ENCODE measurements at places on chromosomes 11 and 22. TPM values are rescaled to one million over a fixed set of nuclear protein-coding genes. Genes with fewer than 3 reads are reported as not detected.
A peak's percentile ranks its signal among the peaks of the same experiment; 100 is the strongest.

Gene FBXO7
- total RNA-seq: 79.0 TPM

Gene SMIM38
- total RNA-seq: 0.11 TPM

Gene ABCC8
- not detected for total RNA-seq

Gene MS4A3
- total RNA-seq: not detected

Gene OR51E2
- not detected for total RNA-seq

Gene UBQLN3
- total RNA-seq: not detected

Gene CACNA1I
- total RNA-seq: 13.7 TPM

Gene OR51B4
- total RNA-seq: not detected

Gene CHRM1
- total RNA-seq: not detected

GRCh38 chr22:44452531-44453420, 45.3 kb downstream of the RTL6 start:
- DNase-seq: peak; percentile 29

GRCh38 chr11:2303627-2304505, 2.1 kb downstream of the TSPAN32 start:
- DNase-seq: no peak

GRCh38 chr22:43814264-43814663, 2.2 kb upstream of the EFCAB6 start:
- DNase-seq: no peak

DNA sequence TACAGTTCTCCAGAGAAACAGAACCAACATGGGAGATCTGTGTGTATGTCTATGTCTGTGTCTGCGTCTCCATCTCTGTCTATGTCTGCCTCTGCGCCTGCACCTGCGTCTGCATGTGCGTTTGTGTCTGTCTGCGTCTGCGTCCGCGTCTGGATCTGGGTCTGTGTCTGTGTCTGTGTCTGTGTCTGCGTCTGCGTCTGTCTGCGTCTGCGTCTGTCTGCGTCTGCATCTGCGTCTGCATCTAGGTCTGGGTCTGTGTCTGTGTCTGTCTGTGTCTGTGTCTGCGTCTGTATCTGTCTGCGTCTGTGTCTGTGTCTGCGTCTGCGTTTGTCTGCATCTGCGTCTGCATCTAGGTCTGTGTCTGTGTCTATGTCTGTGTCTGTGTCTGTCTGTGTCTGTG, 88.4 kb upstream of the SLC22A12 start:
- no peak for DNase-seq

GRCh38 chr11:69703453-69703767, 412 bp downstream of the FGF19 start:
- no peak for DNase-seq

DNA sequence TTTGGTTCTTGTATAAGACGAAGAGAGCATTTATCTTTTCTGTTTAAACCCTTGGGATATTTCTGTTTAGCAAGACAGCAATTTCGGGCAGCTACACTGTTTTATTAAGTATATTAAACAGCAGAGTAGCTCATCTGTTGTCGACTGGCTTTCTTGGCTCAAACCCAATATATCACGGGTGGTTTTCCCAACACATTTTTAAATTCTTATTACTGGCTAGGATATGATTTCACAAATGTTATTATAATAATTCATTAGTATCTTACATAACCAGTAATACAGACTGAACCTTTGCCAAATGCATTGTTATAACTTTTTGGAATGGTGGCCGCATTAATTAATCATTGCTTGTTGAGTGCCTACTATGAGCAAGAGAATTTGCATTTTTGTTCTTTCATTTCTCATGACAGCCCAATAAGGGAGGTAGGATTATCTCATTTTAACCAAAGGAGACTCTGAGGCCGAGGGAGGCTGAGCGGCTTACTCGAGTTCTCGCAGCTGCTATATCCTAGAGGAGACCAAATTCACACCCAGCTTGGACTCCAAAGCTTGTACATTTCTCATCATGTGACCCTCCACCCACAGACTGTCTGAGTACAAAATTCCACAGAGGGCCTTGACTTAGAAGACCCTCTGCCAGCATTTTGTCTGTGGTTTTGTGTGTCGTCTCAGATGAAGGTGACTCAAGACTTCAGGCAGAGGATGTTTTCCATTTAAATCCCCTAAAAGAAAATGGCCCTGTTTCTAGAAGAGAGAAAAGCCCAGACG, 304.9 kb downstream of the NTM start:
- no peak for DNase-seq

DNA sequence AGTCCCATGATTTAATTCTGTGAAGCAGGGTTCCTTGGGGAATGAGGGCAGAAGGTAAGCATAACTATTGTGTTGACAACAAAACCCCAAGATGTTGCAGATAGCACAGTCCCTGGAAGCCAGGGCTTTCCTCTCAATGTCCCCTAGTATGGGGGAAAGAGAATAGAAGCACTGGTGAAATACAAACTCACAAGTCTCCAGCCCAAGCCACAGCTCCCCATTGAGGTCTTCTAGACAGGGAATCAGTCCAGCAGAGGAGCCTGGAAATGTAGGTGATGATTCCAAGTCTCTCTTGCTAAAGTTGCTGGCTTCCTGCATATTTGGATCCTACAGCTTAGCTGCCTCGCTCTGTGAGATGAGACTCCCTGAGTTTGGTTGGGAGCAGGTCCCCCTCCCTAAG, 31.7 kb upstream of the DRD2 start:
- DNase-seq: no peak

DNA sequence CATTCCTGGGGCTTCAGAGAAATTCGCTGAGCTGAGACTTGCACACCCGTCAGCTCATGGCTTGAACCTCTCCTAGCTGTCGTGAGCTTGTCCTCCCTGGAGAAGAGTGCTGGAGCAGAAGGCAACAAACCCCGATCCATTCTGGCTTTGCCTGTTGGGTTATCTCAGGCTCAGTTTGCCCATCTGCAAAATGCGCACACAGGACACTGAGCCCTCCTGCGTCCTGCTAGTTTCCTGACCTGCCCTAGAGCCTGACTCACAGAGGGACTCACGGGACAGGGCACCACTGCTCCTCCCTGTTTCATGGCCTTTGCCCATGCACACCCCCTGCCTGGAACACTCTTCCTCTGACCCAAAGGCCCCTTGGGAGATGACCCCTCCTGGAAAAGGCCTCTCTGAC, 365.0 kb downstream of the MN1 start:
- peak; percentile 49 for DNase-seq

- peak; percentile 46 for DNase-seq
Observed at GRCh38 chr11:132330515-132330914, 960.1 kb downstream of the NTM start.

DNA sequence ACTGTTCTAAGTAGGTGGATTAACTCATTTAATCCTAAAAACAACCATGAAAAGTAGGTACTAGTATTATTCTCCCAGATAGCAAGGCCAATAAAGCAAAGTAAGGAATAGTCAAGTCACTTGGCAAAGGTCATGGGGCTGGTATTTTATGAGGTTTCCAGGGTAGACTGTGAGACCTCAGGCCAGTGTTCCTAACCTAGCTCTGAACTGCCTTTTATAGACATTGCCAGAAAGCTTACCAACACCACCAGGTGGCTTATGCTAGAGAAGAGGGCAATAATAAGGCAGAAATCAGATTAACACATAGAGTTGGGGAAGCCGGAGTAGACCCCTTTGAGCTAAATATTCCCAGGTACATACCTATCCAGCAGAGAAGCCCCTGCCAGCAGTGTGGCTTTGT, 490.9 kb upstream of the TENM4 start:
- DNase-seq: no peak

- no peak for DNase-seq
Observed at GRCh38 chr11:58867556-58867955, 23.1 kb upstream of the GLYATL2 start.

DNA sequence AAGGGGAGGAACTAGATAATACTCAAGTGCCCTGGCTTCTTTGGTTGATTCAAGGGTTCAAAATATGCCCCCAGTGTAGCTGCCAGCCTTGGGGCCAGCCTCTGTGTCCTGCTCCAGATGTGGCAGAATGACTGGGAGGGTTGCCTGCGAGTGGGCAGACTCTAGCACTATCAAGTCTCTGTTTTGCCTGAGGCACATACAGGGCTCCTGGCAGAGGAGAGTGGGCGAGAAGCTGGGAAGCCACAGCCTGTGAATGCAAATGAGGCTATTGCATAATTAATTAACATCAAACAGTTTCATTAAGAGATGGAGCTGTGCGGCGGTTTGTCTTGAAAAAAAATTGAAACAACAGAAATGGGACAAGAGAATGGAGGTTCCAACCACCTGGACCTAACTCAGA, 50.8 kb downstream of the BUD13 start:
- no peak for DNase-seq

GRCh38 chr11:101030692-101031091, 98.9 kb downstream of the PGR start:
- DNase-seq: no peak

DNA sequence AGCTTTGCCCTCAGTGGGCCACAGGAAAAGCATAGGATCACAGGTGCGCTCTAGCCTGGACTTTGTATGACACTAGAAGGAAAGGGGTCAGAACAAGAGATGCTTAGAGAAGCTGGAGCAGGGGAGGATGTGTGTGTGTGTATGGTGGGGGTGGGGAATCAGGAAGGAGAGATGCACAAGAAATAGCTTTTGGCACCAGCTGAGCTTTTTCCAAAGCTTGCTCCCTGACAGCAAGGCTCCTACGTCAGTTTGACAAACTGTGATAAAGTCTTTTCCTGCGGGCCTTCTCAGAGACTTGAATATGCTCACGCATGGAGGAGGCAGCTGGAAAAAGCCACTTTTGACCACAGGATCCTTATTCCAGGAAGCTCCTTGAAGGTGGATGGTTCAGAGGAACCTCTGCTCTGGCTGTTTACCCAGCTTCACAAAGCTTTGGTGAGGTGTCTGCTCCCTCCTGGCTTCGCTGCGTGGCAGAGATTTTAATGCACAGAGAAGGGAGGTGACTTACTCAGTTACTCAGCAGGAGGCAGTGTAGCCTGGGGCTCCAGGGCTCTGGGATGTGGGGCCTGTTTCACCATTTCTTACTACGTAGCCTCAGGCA, 3.9 kb downstream of the CDC42EP1 start:
- no peak for DNase-seq

DNA sequence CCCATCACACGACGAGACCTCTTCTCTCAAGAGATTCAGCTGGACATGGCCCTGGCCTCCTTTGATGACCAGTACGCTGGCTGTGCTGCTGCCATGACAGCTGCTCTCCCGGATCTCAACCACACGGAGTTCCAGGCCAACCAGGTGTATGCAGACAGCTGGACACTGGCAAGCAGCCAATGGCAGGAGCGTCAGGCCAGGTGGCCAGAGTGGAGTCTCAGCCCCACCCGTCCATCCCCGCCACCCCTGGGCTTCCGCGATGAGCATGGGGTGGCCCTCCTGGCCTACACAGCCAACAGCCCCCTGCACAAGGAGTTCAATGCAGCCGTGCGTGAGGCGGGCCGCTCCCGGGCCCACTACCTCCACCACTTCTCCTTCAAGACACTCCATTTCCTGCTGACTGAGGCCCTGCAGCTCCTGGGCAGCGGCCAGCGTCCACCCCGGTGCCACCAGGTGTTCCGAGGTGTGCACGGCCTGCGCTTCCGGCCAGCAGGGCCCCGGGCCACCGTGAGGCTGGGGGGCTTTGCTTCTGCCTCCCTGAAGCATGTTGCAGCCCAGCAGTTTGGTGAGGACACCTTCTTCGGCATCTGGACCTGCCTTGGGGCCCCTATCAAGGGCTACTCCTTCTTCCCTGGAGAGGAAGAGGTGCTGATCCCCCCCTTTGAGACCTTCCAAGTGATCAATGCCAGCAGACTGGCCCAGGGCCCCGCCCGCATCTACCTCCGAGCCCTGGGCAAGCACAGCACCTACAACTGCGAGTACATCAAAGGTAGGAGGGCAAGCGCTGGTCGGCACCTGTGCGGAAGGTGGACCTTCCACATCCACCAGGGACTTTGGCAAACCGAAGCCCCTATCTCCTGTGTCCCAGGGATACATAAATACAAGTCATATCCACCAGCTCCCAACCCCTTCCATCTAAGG, 11.3 kb downstream of the CHRNA10 start:
- no peak for DNase-seq

GRCh38 chr11:124843616-124843910, 21.7 kb upstream of the ROBO3 start:
- DNase-seq: no peak

DNA sequence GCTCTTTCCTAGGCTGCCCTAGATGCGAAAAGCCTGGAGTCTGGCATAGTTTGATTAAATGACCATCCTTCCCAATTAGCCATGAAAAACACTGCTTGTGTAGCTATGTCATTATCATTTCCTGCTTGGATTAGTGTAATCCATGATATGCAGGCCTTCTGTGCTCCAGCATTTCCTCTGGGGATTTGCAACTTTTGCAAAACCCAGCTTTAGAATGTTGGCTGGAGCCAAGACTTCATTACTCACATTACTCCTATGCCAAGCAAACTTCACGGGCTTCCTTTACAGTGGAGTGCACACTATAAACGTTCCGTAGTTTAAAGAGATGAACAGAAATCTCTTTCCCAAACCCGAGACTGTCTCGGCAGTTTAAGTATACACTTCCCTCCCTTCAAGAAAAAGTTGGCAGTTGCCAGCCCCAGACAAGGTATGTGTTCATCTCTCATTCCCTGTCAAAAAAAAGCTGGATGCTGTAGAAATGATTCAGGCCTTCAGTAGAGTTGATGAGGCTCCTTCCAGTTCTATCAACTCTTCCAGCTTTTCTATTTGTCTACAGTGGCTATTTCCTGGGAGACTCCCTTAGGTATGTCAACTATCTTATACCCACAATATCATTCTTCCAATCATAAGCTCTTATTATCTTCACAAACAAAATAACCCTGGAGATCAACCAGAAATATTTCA, 180.0 kb downstream of the MAML2 start:
- DNase-seq: no peak

DNA sequence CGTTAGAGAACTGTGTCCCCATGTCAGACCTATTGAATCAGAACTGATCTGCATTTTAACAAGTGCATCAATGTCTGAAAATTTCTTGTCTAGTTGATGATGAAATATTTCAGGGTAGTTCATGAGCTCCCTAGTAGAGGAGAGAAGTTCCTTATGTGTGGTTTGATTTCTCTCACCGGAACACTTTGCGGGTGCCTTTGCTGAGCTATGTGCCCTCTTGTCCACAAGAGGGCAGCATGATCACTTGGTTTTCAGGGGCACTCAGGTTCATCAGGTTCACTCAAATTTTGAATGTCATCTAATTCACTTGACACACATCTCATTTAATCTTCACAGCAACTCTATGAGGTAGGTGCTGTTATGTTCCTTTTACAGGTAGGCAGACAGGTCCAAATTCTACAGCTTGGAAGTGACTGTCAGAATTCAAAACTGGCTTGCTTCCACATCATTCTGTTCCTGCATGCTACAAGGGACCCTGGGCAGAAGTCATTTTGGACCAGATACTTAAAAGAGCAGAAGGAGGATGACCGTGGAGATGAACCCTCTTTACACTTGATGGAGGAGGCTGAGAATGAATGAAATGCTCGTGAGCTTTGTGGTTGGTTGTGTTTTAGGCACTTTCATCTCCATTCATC, 55.6 kb downstream of the P4HA3 start:
- DNase-seq: peak; percentile 77

GRCh38 chr11:125337836-125338834, 157.9 kb downstream of the FEZ1 start:
- DNase-seq: peak; percentile 42

GRCh38 chr22:39765046-39765445, 128.5 kb downstream of the ENTHD1 start:
- DNase-seq: no peak

Data from endodermal cell (in vitro differentiated cells).